ENCODE measurements at places on chromosomes 11 and 22. TPM values are rescaled to one million over a fixed set of nuclear protein-coding genes. Genes with fewer than 3 reads are reported as not detected.
A peak's percentile ranks its signal among the peaks of the same experiment; 100 is the strongest.

The PTGDR2 gene
- total RNA-seq: 0.08 TPM

The KRTAP5-3 gene
- total RNA-seq: not detected

The SGSM1 gene
- 0.25 TPM for total RNA-seq

The OR5L1 gene
- not detected for total RNA-seq

DNA sequence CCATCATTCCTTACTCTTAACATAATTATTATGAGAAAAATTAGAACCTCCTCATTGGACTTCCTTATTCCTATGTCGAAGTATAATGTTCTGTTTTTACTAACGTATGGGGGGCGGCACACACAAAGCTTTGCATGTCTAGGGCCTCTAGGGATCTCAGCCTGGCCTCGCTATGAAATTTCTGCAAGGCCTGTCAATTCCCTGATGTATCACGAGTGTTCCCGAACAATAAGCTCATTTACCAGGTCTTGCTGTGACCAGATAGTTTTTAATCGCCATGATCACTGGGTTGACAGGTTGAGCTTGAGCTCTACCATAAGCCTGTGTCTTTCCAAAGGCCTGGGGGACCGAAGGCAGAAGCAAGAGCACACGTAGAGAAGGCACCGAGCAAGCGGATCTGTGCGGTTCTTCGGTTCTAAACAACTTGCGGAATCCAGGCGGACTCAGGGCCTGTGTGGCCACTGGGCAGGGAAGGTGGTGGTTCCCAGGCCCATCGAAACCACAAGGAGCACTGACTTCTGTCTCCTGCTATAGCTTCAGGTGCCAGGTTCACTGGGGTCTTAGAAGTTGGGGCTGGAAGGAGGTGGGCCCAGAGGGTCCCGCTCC, 10.4 kb upstream of the FXYD2 start:
- no peaks in the 10 kb centered on the region for H3K27me3 ChIP-seq
- DNase-seq: no peak
- no peaks in the 10 kb centered on the region for H3K36me3 ChIP-seq
- H3K4me3 ChIP-seq: no peak overlapping the region
- H3K4me1 ChIP-seq: no peaks in the 10 kb centered on the region

GRCh38 chr11:42901084-42901483, 410.7 kb upstream of the API5 start:
- H3K27ac ChIP-seq: no peak overlapping the region
- no peaks in the 10 kb centered on the region for H3K27me3 ChIP-seq
- H3K36me3 ChIP-seq: no peaks in the 10 kb centered on the region
- no peaks in the 10 kb centered on the region for H3K4me1 ChIP-seq
- DNase-seq: no peak
- H3K4me3 ChIP-seq: no peak overlapping the region

- no peak overlapping the region for H3K4me3 ChIP-seq
- H3K4me1 ChIP-seq: no peaks in the 10 kb centered on the region
- no peak overlapping the region for H3K27ac ChIP-seq
- no peaks in the 10 kb centered on the region for H3K36me3 ChIP-seq
- DNase-seq: no peak
These were observed 41.4 kb upstream of the CLDN5 start for GRCh38 chr22:19565382-19566278.

- DNase-seq: no peak
- no peaks in the 10 kb centered on the region for H3K4me1 ChIP-seq
- no peaks in the 10 kb centered on the region for H3K36me3 ChIP-seq
- H3K27ac ChIP-seq: no peak overlapping the region
- no peak overlapping the region for H3K4me3 ChIP-seq
These were observed 206.9 kb downstream of the CADM1 start for GRCh38 chr11:115297330-115297729.

GRCh38 chr22:28417431-28417830, 262.2 kb downstream of the TTC28 start:
- no peaks in the 10 kb centered on the region for H3K4me1 ChIP-seq
- DNase-seq: no peak
- no peak overlapping the region for H3K27ac ChIP-seq
- H3K4me3 ChIP-seq: no peak overlapping the region

GRCh38 chr22:27751277-27752070, 50.1 kb downstream of the MN1 start:
- H3K27me3 ChIP-seq: no peaks in the 10 kb centered on the region
- no peaks in the 10 kb centered on the region for H3K4me1 ChIP-seq
- no peaks in the 10 kb centered on the region for H3K36me3 ChIP-seq
- no peak overlapping the region for H3K27ac ChIP-seq

- peaks cover 16% of the 10 kb centered on the region for H3K36me3 ChIP-seq
- H3K27ac ChIP-seq: no peak overlapping the region
- peaks cover 43% of the 10 kb centered on the region for H3K4me1 ChIP-seq
- no peak for DNase-seq
- H3K27me3 ChIP-seq: no peaks in the 10 kb centered on the region
These were observed 5.1 kb downstream of the PDXP start for GRCh38 chr22:37663521-37664140.

DNA sequence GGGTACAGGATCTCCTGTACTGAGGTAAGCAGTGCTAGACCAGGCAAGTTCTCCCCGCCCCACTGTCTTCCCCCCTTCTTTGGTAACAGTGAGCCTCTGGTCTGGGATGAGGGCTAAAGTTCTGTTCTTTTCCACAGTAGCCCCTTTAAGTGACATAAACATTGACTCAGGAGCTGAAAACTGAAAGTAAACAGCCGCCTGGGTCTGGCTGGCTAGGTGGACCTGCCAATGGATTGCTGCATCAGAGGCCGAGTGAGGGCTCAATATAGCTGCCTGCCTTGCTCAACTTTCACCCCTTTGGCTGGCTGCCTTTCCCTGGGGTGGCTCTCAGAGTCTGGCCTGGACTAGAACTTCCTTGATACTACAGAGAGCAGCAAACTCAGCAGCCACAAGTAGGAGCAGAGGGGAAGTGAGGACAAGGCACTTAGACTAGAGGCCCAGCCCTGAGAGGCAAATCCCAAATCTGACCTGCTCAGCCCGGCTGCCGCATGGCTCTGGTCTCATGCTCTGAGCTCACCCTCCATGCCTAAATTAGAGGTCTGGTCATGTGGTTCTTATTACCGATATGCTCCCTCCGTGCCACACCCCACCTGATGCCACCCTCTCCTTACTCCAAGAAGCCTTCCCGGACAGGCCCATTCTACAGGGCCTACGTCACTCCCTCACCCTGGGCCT, 9.6 kb upstream of the UCP3 start:
- H3K4me1 ChIP-seq: peaks cover 29% of the 10 kb centered on the region
- peak; percentile 76 for DNase-seq
- H3K4me3 ChIP-seq: no peak overlapping the region
- H3K27me3 ChIP-seq: no peaks in the 10 kb centered on the region
- H3K36me3 ChIP-seq: no peaks in the 10 kb centered on the region

- no peak overlapping the region for H3K4me3 ChIP-seq
- H3K4me1 ChIP-seq: no peaks in the 10 kb centered on the region
- DNase-seq: no peak
- H3K36me3 ChIP-seq: no peaks in the 10 kb centered on the region
These were observed 235.7 kb downstream of the SBF2 start for GRCh38 chr11:10058356-10058755.

DNA sequence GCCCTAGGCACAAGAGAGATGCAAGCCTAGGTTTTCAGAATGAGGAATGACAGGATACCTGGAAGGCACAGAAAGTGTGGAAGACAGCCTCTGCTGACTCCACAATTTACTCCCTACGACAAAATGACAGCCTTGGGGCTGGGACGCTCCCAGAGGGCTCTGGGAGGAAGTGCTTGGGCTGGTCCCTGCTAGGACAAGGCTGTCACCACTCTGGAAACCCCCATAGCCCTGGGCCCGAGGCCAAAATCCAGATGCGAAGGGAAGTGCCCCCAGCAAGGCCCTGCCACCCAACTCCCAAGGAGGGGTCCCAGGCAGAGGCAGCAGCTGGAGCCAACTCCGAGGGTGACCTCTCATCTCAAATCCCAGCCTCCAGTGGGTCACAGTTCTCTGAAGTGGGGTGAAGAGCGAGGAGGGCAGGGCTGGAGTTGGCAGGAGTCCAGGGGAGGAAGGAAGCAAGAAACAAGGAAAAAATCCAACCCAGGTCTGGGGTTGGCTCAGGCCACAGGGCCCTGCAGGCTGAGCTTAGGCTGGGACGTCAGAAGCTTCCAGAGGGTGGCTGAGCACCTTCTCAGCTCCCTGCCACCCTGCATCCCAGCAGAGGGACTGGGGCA, 6.3 kb upstream of the CDC42EP2 start:
- no peaks in the 10 kb centered on the region for H3K27me3 ChIP-seq
- no peak overlapping the region for H3K4me3 ChIP-seq
- H3K36me3 ChIP-seq: no peaks in the 10 kb centered on the region
- peaks cover 25% of the 10 kb centered on the region for H3K4me1 ChIP-seq
- peak overlapping the region; percentile 31 for H3K27ac ChIP-seq

- no peaks in the 10 kb centered on the region for H3K36me3 ChIP-seq
- no peaks in the 10 kb centered on the region for H3K27me3 ChIP-seq
- no peak overlapping the region for H3K4me3 ChIP-seq
- DNase-seq: no peak
- no peaks in the 10 kb centered on the region for H3K4me1 ChIP-seq
- no peak overlapping the region for H3K27ac ChIP-seq
These were observed 33.6 kb downstream of the NEU3 start for GRCh38 chr11:75022296-75022695.

DNA sequence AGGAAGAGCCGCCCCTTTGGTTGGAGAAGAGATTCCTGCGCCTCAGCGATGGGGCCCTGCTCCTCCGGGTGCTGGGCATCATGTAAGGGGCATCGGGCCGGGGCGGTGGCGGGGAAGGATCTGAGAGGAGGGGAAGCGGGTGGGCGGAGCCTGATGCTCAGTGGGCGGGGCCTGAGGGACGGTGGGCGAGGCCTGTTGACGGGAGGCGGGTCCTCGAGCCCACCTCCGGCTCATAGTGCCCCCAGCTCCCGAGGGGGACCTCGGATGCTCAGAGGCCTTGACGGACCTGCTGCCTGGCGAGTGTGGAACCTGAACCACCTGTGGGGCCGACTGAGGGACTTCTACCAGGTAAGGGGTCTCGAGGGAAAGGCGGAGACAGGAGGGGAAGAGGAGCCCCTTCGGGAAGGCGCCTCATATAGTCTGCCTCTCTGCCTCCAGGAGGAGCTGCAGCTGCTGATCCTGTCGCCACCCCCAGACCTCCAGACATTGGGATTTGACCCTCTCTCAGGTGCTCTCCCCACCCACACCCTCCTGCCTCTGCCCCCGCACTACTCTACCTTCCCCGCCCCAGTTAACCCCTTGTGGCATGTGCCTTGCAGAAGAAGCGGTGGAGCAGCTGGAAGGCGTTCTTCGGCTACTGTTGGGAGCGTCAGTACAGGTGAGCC, 799 bp downstream of the CCDC88B start:
- peak overlapping the region; percentile 61 for H3K27ac ChIP-seq
- no peak overlapping the region for H3K4me3 ChIP-seq
- DNase-seq: peak; percentile 82
- H3K4me1 ChIP-seq: peaks cover 12% of the 10 kb centered on the region
- H3K27me3 ChIP-seq: no peaks in the 10 kb centered on the region

GRCh38 chr11:107590460-107591377, at the start of gene ELMOD1:
Gene ELMOD1, plus strand, starts transcription at chr11:107591147. Its CDS starts 27,043 bp downstream, at chr11:107618190.
- H3K27me3 ChIP-seq: no peaks in the 10 kb centered on the region
- DNase-seq: peak; percentile 34
- no peaks in the 10 kb centered on the region for H3K36me3 ChIP-seq
- peak within 1 kb of the TSS; percentile 73 for H3K4me3 ChIP-seq
- H3K27ac ChIP-seq: no peak within 1 kb of the TSS
- peaks cover 23% of the 10 kb centered on the region for H3K4me1 ChIP-seq

GRCh38 chr11:40130427-40130826, 1329.0 kb downstream of the LRRC4C start:
- DNase-seq: no peak
- H3K27ac ChIP-seq: no peak overlapping the region
- no peak overlapping the region for H3K4me3 ChIP-seq
- no peaks in the 10 kb centered on the region for H3K27me3 ChIP-seq
- no peaks in the 10 kb centered on the region for H3K4me1 ChIP-seq
- H3K36me3 ChIP-seq: no peaks in the 10 kb centered on the region

Measured in liver (tissue), 10 donors.